Endodermal cell (in vitro differentiated cells): ENCODE measurements at places on chromosomes 3 and 15. TPM values are rescaled to one million over a fixed set of nuclear protein-coding genes. Genes with fewer than 3 reads are reported as not detected.

DNA sequence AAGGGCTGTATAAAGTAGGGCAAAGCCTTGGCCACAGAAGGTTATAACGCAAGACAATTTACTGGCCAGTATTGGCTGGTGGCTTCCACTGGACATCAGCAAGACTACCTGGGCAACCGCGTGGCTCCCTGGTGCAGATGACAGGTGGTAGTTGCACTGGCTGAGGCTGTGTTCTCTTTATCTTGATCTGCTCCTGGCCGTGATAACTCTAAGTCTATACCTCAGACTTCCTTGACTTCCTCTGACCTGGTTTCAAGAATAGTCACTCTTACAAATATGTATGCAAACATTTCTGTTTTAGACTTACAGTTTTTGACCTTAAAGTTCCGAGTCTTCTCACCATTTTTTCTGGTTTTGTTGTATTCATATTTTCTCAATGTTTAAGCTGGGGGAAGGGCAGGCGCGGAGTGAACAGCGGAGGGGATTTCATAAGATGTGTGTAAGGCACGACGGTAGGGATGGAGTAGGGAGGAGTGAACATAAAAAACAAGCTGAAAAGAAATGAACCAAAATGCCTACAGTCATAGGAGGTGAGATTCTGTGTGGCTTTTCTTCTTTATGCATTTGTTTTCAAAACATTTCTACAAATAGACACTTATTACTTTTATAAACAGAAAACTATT lies 15.2 kb upstream of the TMEM212 start:
- no peak for DNase-seq

DNA sequence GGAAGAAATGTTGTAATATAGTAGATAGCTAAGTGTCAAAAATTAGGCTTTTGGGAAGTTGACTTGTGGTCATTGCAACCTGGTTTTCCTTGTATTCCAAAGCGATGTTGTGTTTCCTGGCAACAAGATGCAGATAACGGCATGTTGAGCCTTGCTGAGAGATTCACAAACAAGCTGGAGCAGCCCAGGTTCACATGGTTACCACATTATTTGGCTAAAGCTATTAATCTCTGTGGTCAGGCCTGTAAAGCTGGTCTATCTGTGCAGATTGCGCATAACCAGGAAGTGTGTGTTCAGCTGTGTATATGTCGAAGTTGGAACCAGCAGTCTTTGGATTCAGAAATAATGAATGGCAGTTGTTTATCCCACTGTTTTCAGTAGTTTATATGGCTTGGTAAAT lies 6.6 kb downstream of the TIPARP start:
- peak; percentile 73 for DNase-seq

- DNase-seq = no peak
These were observed 87.3 kb upstream of the CGNL1 start for GRCh38 chr15:57288926-57289580.

DNA sequence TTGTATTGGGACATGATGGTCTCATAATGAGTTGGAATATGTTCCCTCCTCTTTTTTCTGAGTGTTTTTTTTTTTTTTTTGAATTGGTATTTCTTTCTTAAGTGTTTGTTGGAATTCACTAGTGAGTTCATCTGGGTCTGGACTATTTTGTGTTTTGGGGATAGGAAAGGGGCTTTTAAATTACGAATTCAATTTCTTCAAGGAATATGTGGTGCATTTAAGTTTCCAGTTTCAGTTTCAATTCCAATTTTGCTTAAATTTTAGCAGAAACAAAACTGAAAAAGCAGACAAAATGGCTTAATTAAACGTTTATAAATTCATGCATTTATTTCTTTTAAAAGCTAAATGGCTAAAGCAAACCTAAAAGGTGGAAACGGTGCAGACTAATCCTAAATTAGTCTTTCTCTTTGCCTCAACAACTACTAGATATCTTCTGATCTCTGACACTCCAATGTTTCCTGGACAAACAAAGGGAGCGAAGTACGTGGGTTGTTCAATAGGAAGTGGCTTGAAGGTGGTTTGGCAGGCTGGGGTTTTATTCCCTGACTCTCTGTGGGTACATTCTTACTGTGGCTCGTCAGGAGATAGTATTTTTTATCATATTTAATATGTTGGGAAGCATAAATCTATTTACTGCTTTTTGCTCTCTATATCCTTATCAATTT lies 50.0 kb upstream of the CORO2B start:
- no peak for DNase-seq

GRCh38 chr3:46089237-46090011 lies 62.1 kb upstream of the XCR1 start:
- DNase-seq = no peak

GRCh38 chr3:99633887-99634558 lies 4.4 kb upstream of the COL8A1 start:
- peak; percentile 51 for DNase-seq

LEKR1 gene
- 0.50 and 1.0 TPM in 2 replicates for total RNA-seq

DNA sequence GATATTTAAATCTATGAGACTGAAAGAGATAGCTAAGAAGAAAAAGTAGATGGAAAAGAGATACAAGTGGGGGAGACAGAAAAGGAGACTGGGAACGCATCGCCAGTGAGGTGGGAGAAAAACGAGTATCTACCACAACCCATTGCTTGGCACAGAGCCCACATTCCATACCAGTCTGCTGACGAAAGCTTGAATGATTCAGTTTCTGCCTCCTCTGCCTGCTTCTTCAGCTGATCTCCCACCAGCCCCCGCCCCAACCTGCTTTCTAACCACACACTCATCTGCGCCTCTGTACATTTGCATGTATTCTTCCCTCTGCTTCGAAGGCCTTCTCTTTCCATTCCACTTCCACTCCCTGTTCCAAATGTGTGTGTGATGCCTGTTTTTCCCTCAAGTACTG lies 188.1 kb downstream of the USP13 start:
- no peak for DNase-seq

STRIT1 gene
- total RNA-seq = not detected in 3 replicates

GRCh38 chr3:142961539-142961938 lies 1.9 kb downstream of the PAQR9 start:
- DNase-seq = no peak

EXOG gene
- total RNA-seq = 10.4 and 13.8 TPM in 2 replicates

DNA sequence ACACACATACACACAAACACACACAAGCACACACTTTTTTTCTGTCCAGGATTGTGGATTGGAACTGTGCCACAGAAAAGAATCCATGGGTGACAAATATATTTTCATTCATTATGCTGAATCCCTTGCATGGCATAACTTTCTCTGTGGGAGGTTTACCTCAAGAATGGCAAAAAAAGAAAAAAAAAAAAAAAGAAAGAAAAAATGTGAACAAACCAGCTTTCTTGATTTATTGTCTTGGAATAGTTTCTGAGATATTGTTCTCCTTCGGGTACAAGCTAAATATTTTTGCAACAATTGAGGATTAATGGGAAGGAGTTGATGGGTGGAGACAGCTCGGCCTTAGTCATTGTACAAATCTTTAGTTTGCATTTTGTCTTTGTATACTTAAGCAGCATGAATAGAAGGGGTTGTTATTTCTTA lies 153.1 kb downstream of the GMNC start:
- no peak for DNase-seq

FGD5 gene
- 17.0 to 22.5 TPM (median 18.9 TPM) in 3 replicates for total RNA-seq

- peak; percentile 80 for DNase-seq
These were observed 656 bp downstream of the SLMAP start for GRCh38 chr3:57756528-57757401.
